A549 treated with dexamethasone at 1 μM for 4 hours (cell line): ENCODE measurements at places on chromosomes 16 and 17. TPM values are rescaled to one million over a fixed set of nuclear protein-coding genes. Genes with fewer than 3 reads are reported as not detected.

KRTAP4-4 gene
- total RNA-seq = not detected in 5 replicates

CCL2 gene
- 4.9 to 10.8 TPM (median 6.1 TPM) in 5 replicates for total RNA-seq

CHST4 gene
- 0.05 TPM in 1 of 5 replicates, not detected in the others for total RNA-seq

TBC1D3I gene
- 0.06 to 0.27 TPM (median 0.23 TPM) in 4 of 5 replicates, not detected in the other for total RNA-seq

CD79B gene
- 0.17 TPM in 1 of 5 replicates, not detected in the others for total RNA-seq

KRTAP2-2 gene
- not detected in 5 replicates for total RNA-seq

NOMO2 gene
- total RNA-seq = 98.6 to 123 TPM (median 119 TPM) in 5 replicates

STX1B gene
- total RNA-seq = 1.6 to 2.4 TPM (median 1.9 TPM) in 5 replicates

GSG1L gene
- 0.04 to 0.09 TPM in 2 of 5 replicates, not detected in the others for total RNA-seq

ALOX15B gene
- 0.26 to 0.46 TPM (median 0.42 TPM) in 5 replicates for total RNA-seq

SHISA9 gene
- 0.07 to 0.12 TPM (median 0.08 TPM) in 5 replicates for total RNA-seq

ACSM2A gene
- total RNA-seq = not detected in 5 replicates

CBX8 gene
- total RNA-seq = 10.2 to 14.9 TPM (median 13.2 TPM) in 5 replicates

MVD gene
- 16.9 to 23.2 TPM (median 17.9 TPM) in 5 replicates for total RNA-seq

HS3ST3A1 gene
- total RNA-seq = 0.47 to 0.70 TPM (median 0.66 TPM) in 5 replicates

BCAR1 gene
- 82.0 to 145 TPM (median 139 TPM) in 5 replicates for total RNA-seq

RASL10B gene
- 0.15 to 0.37 TPM (median 0.20 TPM) in 5 replicates for total RNA-seq

GPR142 gene
- not detected in 5 replicates for total RNA-seq

FAM234A gene
- 40.4 to 53.2 TPM (median 47.3 TPM) in 5 replicates for total RNA-seq

TBX2 gene
- total RNA-seq = 3.2 to 5.7 TPM (median 4.8 TPM) in 5 replicates

HNF1B gene
- 13.8 to 20.7 TPM (median 19.3 TPM) in 5 replicates for total RNA-seq

SERPINF2 gene
- 3.8 to 4.6 TPM (median 4.2 TPM) in 5 replicates for total RNA-seq

HLF gene
- 0.08 to 0.30 TPM (median 0.14 TPM) in 5 replicates for total RNA-seq

ANKS4B gene
- 0.02 to 0.06 TPM (median 0.04 TPM) in 4 of 5 replicates, not detected in the other for total RNA-seq
